Stimulated activated CD8-positive, alpha-beta memory T cell treated with anti-CD3 and anti-CD28 coated beads, Interleukin-7, amount 100 ng/mL, for 1 hour (primary cell): ENCODE measurements at places on chromosomes 4 and X.

- DNase-seq: no peak
Measured at GRCh38 chr4:102308032-102308799, 37.1 kb downstream of the SLC39A8 start.

DNA sequence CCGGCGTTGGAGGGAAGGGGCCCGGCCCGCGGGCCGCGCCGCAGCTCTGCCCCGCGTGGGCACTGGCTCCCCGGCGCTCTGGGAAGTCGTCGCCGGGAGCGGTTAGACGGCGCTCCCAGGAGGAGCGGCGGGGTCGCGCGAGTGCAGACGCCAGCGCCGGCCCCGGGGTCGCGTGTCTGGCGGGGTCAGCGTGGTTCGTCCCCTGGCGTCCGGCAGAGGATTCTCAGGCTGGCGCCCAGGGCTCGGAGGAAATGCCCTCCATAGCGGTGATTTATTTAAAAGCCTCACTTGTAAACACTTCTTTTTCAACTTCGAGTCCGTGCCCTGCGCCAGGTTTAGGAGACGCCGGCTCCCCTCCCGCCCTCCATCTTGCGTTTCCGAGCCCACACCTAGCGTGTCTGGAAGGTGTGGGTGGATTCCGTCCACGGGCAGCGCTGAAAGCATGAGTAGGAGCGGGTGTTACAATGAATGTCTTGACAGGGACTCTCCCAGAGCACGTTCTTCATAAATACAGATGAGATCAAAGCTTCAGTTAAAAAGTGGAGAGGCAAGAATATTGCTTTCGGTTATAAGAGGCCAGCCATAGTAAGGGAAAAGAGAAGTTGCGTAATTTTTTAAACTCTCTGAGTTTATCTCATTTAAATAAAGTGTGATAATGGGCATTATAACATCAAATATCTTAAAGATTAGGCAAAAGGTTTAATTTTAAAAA, 692 bp downstream of the FAM241A start:
- DNase-seq: peak; percentile 23

DNA sequence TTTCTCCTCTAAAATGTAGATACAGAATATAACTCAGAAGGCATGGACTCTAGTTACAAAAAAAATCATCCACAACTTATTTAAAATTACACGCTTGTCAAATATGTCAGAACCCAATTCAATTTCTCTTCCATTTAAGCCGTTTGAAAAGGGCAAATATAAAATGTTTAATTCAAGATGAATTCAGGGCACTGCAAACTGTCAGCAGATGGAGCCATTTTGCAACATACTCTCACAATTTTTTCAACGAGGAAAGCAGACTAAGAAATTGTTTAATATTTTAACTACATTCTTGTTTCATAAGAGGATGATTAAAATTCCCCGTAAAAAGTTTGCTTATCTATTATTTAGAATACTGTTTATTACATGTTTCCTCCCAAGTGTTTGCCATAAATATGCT, 321.3 kb upstream of the CPXCR1 start:
- no peak for DNase-seq

- no peak for DNase-seq
Measured at GRCh38 chrX:68895341-68895755, 66.5 kb downstream of the EFNB1 start.
